ENCODE measurements at places on chromosomes 1 and 21.

DNA sequence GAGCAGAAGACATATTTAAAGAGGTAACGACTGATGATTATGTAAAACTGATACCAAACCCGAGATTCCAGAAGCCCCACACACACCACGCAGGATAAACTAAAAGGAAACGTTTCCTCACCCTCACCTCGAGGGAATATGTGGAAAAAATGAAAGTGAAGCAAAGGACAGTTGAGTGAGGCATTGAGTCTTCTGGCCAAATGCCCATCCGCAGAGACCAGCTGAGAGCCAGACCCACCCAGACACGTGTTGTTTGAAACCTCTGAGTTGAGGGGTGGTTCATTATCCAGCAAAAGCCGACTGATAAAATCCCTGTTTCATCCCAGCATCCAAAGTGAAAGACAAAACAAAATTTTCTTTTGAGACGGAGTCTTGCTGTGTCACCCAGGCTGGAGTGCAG lies 29.6 kb upstream of the PCBP3 start:
- peak overlapping the region; percentile 92 for H3K27ac ChIP-seq
- peaks cover 10% of the 10 kb centered on the region for H3K36me3 ChIP-seq
- H3K4me3 ChIP-seq: peak overlapping the region; percentile 11

DNA sequence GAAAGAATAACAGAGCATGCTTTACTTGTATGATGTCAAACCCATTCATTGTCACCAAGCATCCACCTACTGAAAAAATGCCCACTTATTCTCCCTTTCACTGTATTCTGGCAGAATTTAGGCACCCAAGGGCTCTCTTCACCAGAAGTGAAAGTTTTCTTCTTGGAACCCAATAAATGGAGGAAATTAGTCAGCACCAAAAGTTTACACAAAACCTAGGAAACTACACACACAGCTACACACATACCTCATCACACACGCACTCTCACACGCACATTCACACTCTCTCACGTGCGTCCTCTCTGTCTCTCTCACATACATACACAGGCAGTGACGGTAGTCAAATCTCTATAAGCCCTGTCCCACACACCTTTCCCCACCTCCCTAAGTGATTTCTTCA lies 37.6 kb downstream of the MCOLN2 start:
- peaks cover 6% of the 10 kb centered on the region for H3K4me1 ChIP-seq
- H3K4me3 ChIP-seq: no peak overlapping the region
- peaks cover 8% of the 10 kb centered on the region for H3K27me3 ChIP-seq

DNA sequence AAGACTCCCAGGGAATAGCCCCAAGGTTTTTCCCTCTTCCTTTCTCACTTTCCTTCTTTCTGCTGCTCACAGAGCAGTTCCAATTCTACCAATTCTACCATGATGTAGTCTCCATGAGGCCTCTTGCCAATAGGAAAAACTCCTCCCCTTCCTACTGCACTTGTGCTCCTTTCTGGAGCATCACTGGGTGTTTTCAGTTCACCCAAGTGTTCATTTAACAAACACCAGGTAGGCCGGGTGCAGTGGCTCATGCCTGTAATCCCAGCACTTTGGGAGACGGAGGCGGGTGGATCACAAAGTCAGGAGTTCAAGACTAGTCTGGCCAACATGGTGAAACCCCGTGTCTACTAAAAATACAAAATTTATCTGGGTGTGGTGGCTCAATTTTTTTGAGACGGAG lies 26.6 kb upstream of the H3-3A start:
- peaks cover 6% of the 10 kb centered on the region for H3K27me3 ChIP-seq
- H3K36me3 ChIP-seq: no peaks in the 10 kb centered on the region
- peak overlapping the region; percentile 32 for H3K27ac ChIP-seq
- DNase-seq: no peak
- H3K4me3 ChIP-seq: no peak overlapping the region

DNA sequence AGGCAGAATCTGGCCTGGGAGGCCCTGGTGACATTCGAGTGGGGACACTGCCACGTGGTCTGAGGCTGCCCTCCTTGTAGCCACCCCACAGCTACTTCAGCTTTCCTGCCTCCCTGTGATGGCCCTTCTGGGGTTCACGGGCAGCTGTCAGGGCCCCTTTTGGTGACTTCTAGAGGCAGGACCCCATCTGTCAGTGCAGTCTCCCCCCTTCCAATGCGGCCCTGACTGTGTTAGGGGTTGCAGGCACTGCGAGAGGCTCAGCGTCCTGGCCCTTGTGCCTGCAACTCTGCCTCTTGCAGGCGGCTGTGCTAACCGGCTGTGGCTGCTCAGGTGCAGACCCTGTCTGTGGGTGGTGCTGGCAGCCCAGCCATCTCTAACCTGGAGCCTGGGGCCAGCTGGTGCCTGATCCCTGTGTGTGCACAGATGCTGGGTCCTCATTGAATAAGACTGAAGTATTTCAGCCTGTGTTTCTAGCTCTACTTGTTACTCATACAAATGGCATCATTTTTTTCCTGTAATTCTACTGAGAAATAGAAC lies 62.2 kb downstream of the S100B start:
- peaks cover 57% of the 10 kb centered on the region for H3K36me3 ChIP-seq
- peak overlapping the region; percentile 91 for H3K27ac ChIP-seq
- no peak for DNase-seq
- H3K27me3 ChIP-seq: no peaks in the 10 kb centered on the region
- H3K4me1 ChIP-seq: peaks cover 47% of the 10 kb centered on the region
- no peak overlapping the region for H3K4me3 ChIP-seq

GRCh38 chr1:195744256-195744655 lies 864.0 kb downstream of the KCNT2 start:
- no peak overlapping the region for H3K27ac ChIP-seq
- H3K27me3 ChIP-seq: no peaks in the 10 kb centered on the region
- H3K36me3 ChIP-seq: no peaks in the 10 kb centered on the region
- H3K4me1 ChIP-seq: no peaks in the 10 kb centered on the region
- no peak overlapping the region for H3K4me3 ChIP-seq

GRCh38 chr1:90534663-90535295 lies 182.3 kb downstream of the BARHL2 start:
- peaks cover 32% of the 10 kb centered on the region for H3K27me3 ChIP-seq
- H3K4me3 ChIP-seq: no peak overlapping the region
- H3K27ac ChIP-seq: no peak overlapping the region
- H3K36me3 ChIP-seq: no peaks in the 10 kb centered on the region
- DNase-seq: no peak

DNA sequence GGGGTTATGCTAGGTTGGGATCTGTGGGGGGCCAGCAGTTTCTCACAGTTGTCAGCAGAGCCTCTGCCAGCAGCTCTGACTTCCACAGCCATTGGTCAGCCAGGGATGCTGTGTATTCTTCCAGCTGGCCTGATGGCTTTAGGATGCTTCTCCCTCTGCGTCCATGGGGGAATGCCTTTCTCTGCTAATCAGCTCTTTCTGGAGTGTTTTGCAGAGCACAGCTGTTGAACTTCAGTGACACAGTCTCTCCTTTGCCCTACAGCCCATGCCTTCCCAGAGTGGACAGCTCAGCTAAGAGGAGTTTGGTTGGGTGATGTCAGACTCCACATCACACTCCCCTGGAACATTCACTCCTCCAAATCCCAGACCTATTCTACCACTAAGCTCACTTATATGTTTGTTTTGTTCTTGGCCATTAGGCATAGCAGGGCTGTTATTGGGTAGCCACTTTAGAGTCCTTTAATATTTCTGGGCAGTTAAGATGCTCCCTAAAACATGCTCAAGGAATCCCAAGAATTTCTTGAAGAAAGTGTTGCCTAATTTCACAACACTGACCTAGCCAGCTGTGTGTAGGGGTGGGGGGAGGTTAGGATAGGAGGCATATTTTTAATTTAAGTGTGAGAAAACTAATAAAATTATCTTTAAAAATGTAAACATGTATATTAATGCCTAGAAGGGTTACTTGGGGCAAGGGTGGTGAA lies 75.3 kb upstream of the KIAA0040 start:
- H3K27ac ChIP-seq: no peak overlapping the region
- peaks cover 15% of the 10 kb centered on the region for H3K27me3 ChIP-seq
- H3K4me1 ChIP-seq: no peaks in the 10 kb centered on the region
- no peak for DNase-seq

DNA sequence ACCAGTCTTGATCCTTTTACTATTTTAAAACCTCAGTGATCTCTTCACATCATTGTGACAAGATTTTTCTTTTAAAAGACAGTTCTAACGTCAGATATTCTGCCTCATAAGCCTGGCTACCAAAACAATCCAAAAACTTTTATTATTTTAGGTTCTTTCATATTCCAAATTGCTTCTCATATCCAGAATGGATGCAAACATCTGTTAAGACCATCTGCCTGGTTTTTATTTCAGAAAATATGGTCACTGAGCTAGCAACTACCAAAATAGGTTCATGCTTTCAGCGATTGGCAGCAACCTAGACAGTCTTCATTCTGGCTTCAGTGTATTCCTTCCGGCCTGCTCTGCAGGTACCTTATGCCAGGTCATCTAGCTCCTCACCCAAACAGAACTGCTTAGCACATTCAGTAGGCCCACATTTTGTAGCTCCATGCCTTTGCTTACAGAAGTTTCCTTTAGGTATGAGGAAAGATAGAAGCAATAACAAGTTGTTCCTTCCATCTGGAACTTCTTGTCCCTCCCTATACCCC lies 59.0 kb upstream of the CACYBP start:
- peaks cover 7% of the 10 kb centered on the region for H3K4me1 ChIP-seq
- H3K27ac ChIP-seq: no peak overlapping the region
- H3K27me3 ChIP-seq: no peaks in the 10 kb centered on the region
- H3K36me3 ChIP-seq: peaks cover 13% of the 10 kb centered on the region
- no peak for DNase-seq
- H3K4me3 ChIP-seq: no peak overlapping the region

- no peak for DNase-seq
- H3K36me3 ChIP-seq: peaks cover 17% of the 10 kb centered on the region
- no peak overlapping the region for H3K27ac ChIP-seq
Measured at GRCh38 chr1:153771841-153772593, 3.2 kb upstream of the SLC27A3 start.

DNA sequence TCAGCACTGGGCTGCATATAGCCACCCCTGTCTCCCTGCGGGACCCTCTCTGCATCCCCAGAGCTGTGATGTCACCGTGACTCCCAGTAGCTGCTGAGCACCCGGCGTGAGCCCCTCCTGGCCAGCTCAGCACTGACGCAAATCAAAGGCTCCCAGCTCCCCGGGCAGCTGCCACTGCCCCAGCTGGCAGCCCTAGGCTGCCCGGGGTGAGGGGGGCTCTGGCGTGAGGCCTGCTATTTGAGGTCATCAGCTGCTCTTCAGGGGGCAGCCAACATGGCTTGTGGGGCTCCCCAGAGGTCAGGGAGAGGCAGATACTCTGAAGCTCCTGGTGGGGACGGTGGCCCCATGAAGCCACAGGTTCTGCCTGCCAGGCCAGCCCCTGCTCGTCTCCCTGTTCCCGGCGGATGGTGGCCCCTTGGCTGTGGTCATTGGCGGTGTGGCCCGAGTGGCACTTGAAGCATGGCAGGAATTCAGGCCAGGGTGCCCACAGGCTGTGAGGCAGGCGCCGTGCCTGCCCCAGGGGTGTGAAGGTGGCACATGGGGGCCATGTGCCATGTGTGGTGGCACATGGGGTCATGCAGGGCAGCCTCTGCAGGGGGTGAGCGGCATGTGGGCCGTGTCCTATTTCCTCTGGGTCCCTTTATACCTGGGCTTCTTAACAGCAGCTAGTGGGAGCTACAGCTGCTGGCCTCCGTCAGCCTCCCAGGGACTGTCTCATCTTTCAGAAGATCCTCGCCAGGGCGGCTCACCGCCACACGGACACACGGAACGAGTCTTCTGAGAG lies 85.4 kb downstream of the SIK1 start:
- peaks cover 5% of the 10 kb centered on the region for H3K4me1 ChIP-seq
- H3K27ac ChIP-seq: no peak overlapping the region
- H3K27me3 ChIP-seq: peaks cover 7% of the 10 kb centered on the region
- no peak overlapping the region for H3K4me3 ChIP-seq
- DNase-seq: no peak

- DNase-seq: no peak
- H3K4me1 ChIP-seq: no peaks in the 10 kb centered on the region
- H3K27ac ChIP-seq: no peak overlapping the region
- H3K27me3 ChIP-seq: no peaks in the 10 kb centered on the region
- peaks cover 14% of the 10 kb centered on the region for H3K36me3 ChIP-seq
Measured at GRCh38 chr1:231279683-231280082, 38.7 kb downstream of the GNPAT start.

- H3K27me3 ChIP-seq: no peaks in the 10 kb centered on the region
- H3K27ac ChIP-seq: peak within 1 kb of the TSS; percentile 87
- H3K4me1 ChIP-seq: peaks cover 40% of the 10 kb centered on the region
- peak within 1 kb of the TSS; percentile 88 for H3K4me3 ChIP-seq
- DNase-seq: peak; percentile 68
Measured at GRCh38 chr1:108199781-108200686, at the start of gene SLC25A24. SLC25A24 (minus strand) TSS chr1:108200343; CDS start chr1:108200138, 205 bp downstream.

DNA sequence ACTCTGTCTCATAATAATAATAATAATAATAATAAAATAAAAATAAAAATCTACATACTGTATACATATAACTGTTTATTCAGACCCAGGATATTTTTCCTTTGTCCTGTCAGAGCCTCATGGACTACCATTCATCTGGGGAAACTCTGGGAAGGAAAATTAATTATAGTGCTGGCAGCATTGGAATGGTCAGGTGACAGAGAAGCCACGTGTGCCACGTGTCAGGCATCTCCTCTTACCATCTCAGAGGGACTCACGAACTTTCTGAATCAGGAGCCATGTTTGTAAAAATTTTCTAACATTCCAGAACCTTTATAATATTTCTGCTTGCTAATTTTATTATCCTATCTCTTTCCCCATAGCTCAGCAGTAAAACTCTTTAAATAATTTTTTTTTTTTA lies 97.8 kb upstream of the HNRNPU start:
- no peak overlapping the region for H3K4me3 ChIP-seq
- peaks cover 8% of the 10 kb centered on the region for H3K4me1 ChIP-seq
- no peaks in the 10 kb centered on the region for H3K36me3 ChIP-seq

DNA sequence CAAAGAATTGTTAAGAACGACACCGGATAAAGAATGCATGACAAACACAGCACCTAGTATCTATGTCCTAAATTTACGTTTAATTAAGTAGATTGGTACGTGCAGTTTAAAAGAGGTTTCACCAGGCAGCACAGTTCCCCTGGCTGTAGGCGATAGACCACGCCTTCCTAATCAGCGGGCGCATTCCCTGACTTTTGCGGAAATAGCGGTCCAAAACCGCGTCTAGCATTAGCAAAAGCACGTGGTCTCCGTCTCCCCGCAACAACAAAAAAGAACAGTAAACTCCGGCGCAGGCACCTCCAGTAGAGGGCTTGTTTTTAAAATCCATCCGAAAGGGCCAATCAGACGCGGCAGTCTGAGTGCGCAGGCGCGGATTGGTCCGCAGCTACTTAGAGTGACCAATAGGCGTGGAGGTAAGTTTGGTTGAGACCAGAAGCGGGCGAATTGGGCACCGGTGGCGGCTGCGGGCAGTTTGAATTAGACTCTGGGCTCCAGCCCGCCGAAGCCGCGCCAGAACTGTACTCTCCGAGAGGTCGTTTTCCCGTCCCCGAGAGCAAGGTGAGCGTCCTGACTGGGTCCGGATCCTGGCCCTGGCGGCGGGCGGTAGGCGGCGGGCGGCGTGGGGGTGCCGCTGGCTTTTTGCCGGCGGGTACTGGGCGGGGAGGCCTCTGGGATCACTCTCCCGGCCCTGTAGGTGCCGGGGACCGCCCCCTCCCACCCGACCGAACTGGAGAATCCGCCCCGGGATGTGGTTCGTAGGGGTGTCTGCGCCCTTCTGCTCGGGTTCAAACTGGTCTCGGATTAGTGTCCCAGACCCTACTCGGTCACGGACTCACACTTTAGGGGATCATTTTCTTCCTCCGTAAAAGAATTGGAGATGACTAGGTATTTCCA lies at the start of gene CENPF:
Gene CENPF (plus strand): TSS at position 432 of the 894 bp plus-strand sequence. CDS start 10,560 bp downstream, outside the sequence.
- H3K4me3 ChIP-seq: peak within 1 kb of the TSS; percentile 96
- peaks cover 12% of the 10 kb centered on the region for H3K36me3 ChIP-seq
- H3K4me1 ChIP-seq: peaks cover 11% of the 10 kb centered on the region
- peak within 1 kb of the TSS; percentile 53 for H3K27ac ChIP-seq

All from effector memory CD8-positive, alpha-beta T cell (primary cell).